ENCODE measurements at places on chromosomes 5 and 9.

- DNase-seq: no peak
Observed at GRCh38 chr5:159851053-159851452, 65.2 kb upstream of the ADRA1B start.

DNA sequence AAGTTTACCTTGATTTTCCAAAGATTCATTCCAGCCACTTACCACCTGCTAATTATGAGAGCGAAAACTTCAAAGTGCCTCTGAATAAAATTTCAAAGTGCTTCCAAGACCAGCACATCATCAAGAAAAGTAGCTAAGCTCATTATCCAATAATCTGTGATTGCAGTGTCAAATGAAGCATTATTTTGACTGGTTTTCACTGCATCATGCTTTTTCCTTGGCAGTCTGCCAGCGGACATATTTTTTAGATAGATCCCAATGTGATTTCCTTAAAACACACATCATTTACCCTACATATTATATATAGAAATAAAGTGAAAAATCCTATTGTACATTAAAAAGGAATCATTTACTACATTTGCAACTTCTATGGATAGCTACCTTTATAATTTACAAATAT lies 508.6 kb upstream of the FAM174A start:
- no peak for DNase-seq

DNA sequence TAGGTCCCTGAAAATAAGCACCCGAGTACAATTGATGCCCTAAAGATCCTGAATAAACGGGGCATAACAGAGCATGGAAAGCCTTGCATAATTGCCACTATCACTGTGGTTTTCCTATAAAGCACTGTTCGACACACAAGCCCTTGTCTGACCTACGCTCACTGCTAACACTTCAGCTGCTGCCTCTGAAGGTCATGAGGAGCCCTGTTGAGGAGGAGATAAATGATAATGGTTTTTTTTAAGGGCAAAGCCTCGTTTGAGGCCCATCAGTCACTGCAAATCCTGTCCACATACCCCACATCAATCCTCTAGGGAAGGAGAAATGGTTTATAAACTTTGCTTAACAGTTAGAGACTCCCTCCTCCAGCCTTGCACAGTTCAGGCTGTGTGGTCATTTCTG lies 35.1 kb downstream of the GABBR2 start:
- no peak for DNase-seq

DNA sequence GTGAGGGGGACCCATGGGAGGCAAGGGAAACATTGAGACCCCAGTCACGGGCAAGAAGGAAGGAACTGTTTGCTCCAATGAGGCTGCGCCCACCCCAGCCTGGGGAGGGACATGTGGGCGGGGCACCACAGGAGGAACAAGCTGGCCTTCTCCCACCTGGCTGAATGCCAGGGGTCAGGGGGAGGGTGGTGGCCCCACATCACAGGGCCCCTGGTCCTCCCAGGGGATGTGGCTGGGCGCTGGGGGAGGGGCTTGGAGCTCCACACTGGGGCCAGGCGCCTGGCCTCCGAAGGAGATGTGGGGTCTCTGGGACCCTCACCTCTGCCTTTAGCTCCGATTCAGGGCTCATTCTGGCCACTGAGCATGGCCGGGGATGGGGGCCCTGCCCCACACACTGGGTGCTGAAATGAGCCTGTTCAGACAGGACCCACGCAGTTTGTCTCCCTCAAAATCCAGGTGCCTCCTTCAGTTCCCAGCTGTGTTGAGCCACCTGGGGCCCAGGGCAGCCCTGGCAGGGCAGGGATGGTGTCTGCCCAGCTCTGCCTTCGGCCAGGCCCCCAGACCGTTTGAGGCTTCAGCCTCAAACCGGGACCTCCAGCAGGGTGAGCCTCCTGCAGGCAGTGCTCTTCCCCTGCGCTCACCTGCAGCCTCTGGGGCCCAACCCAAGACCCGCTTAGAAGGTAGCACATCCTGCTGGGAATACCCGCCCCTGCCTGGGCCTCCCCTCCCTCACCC lies 33.2 kb upstream of the NOTCH1 start:
- DNase-seq: no peak

GRCh38 chr5:137630972-137631370 lies 104.9 kb downstream of the KLHL3 start:
- DNase-seq: no peak

GRCh38 chr9:97933297-97933998 lies 4.5 kb downstream of the HEMGN start:
- no peak for DNase-seq

DNA sequence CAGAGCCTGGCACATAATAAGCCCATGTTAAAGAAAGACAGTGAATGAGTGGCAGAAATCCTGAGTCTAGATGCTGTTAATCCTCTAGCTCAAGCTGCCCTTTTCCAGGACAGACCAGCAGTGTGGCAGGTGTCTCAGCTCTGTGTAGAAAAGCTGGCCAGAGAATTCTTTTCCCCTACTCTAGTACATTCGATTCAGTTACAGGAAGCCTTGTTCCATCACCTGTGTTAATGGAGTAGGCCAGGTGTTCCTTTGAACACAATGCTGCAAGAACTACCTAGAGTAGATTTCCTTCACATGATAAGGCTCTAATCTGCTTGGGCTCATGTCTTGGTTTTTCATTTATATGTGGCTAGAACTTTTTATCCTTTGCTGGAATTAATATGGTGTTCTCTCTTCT lies 52.5 kb downstream of the NUP214 start:
- DNase-seq: no peak

DNA sequence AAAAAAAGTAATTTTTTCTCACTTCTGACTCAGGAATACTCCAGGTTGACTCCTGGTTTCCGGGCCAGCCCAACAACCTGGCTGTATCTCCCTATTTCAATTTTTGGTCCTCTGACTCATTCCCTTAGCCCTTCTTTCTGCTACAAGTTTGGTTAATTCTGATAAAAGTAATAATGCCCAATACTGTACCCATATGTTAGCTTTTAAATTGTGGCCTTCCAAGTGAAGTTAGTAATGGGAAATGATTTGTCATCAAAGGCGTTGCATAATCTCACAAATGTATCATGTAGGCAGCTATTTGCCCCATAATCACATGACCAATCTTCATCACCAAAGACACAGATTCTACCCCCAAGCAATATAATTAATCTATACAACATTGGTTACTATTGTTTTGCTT lies 31.1 kb upstream of the BNC2 start:
- no peak for DNase-seq

DNA sequence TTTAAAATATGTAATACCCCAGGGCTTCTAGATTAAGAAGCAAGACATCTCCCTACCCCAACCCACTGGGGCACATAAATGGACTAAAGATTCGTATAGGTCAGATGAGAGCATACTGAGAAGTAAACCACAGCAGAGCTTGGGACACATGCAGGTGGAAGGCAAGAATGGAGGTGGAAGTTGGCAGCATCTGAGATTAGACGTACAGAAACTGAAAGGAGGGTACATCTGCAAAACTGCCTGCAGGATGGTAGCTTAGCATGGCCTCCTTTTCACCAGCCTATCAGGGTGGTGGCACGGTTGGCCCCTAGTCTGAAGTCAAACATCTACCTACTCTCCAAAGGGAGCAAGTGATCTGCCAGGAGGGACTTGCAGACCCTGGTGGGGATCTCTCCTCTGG lies 181.8 kb downstream of the TSSK1B start:
- DNase-seq: no peak

DNA sequence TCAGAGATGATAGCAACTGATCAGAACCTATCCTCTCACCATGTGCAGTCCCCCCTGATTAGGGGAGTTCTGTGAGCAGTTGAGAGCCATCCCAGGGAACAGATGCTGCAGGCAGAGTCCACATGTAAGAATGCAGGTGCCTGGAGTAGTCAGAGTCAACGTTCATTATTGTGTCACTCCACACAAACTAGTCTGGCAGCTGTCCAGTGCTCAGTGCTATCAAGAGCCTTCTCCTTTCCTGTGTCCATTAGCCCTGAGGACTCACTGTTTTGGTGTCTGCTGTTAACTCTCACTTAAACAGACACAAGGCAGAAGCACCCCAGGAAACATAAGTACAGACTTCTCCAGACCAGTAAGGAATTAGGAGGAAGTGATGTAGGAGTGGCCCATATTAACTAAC lies 2.5 kb downstream of the SH3TC2 start:
- DNase-seq: no peak

GRCh38 chr5:177430972-177431316 lies 4.5 kb downstream of the GRK6 start:
- no peak for DNase-seq

DNA sequence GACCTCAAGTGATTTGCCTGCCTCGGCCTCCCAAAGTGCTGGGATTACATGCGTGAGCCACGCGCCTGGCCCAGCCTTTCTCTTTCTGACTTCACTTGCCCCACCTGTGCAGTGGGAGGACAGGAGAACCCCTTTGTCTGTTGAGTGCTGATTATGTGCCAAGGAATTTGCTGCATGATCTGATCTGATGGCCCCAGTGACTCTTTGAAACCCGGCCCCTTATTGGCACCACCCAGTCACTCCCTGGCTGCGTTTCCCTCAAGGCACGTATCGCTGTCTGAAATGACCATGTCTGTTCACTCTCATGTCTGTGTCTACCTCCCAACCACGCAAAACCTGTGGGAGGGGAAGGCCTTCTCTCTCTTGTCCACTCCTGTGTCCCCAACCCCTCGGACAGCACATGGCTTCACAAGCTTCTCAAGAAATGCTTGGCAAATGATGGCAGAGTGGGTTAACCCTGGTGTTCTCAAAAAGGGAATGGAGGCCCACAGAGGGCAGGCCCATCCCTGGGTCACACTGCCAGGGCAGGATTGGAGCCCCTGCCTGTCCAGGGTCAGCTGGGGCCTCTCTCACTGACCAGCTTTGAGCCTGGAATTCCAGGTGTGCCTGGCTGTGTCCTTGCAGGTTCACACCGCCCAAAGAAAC lies 21.9 kb downstream of the NEK6 start:
- DNase-seq: no peak

GRCh38 chr9:134652291-134653225 lies 11.0 kb downstream of the COL5A1 start:
- DNase-seq: no peak

DNA sequence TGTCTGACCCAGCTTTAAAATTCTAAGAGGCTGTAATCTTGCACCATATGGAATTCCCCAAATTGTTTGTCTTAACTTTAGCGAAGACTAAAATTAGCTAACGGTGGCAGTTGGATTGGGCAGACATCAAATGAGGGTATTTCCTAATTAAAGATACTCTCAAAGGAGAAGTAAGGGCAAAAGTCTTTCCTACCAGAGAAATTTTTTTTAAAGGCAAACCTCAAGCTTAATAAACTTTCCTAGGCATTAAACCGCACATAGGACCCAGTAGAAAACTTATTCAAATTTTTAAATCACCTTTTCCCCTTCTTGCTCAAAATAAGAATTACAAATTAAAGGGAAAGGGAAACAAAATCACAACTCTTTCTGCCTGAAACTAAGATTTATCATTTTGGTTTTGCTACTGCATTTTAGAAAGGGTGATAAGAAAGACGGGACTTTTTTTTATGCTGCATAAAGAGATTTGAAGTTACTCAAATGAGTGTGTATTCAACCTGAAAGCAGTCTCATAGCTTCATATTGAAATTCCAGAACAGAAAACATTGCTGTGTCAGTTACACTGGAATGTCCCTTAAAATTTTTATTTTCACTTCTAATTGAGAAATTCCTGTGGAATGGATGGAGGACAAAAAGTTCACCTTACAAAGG lies 189.1 kb upstream of the PTGER4 start:
- DNase-seq: no peak

DNA sequence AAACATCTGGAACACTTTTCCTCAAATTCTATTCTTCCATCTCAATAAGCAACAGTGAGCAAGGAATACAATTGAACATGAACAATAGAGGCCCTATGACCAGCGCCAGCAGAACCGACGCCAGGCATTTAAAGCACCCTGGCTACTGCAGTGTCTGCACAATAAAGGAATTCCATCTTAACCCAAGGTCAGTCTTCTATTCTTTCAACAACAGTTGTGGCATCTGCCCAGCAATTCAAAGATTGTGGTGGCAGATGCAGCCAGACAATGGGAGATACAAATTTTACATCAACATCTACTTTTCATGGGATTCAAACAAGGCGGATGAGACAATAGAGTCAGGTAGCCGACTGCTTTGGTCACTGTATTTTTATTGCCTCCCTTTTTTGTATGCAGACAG lies 65.9 kb downstream of the ELL2 start:
- no peak for DNase-seq

GRCh38 chr5:160449458-160449857 lies 27.8 kb downstream of the PTTG1 start:
- DNase-seq: no peak

DNA sequence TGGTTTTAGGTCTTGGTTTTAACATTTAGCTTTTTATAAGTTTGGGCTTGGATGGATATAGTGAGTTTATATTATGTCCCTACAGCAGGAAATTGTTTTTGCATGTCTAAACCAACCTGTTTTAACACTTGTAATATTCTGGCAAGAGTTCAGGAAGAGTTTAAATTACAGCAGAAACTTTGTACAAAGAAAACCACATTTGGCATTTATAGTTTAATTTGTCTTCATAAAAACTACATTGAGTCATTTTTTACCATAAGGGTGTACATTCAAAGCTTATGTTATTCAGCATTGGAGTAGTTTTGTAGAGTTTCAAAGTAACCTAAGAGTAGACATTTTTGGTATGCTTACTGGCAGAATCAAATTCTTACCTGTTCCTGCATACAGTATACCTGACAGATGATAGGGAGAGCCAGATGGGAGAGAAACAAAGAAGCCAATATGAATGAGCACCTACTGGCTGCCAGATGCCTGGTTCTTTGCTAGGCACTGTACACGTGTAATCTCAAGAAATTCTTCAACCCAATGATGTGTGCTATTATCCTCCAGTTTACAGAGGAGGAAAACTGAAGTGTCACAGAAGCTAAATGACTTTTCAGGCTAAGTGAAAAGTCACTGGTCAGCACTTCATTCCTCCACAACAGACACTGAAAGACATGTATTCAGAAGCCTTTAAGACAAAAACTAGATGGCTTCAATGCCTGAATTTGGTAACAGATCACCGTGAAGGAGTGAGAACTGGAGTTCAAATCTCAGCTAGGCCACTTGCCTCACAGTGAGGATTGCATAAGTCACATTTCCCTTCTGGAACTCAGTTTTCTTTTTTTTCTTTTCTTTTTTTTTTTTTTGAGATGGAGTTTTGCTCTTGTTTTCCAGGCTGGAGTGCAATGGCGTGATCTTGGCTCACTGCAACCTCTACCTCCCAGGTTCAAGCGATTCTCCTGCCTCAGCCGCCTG lies 25.9 kb upstream of the ECM2 start:
- DNase-seq: no peak

DNA sequence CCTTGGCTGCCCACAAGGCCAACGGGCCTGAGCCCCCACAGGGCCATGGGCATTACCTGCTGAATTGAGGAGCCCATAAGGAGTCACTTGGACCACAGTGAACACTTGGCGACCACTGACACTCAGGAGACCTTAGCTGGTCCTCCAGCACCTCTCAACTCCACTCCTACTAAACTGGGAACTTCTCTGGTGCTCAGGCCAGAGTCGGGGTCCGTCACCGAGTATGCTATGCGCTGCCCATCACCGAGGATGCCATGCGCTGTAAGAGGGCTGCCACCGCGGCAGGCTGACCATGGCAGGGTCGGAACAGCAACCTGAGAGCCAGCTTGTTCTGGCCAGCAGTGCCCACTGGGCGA lies 600 bp upstream of the SQSTM1 start:
- no peak for DNase-seq

GRCh38 chr5:169723103-169723831 lies 86.2 kb downstream of the DOCK2 start:
- no peak for DNase-seq
